ENCODE measurements at places on chromosomes 12 and 14.

GRCh38 chr12:120439646-120440247 lies 1.8 kb downstream of the COX6A1 start:
- no peak overlapping the region for H3K27ac ChIP-seq
- no peaks in the 10 kb centered on the region for H3K36me3 ChIP-seq
- H3K4me1 ChIP-seq, result peaks cover 22% of the 10 kb centered on the region
- DNase-seq, result peak; percentile 84
- H3K27me3 ChIP-seq, result no peaks in the 10 kb centered on the region
- H3K4me3 ChIP-seq, result no peak overlapping the region

DNA sequence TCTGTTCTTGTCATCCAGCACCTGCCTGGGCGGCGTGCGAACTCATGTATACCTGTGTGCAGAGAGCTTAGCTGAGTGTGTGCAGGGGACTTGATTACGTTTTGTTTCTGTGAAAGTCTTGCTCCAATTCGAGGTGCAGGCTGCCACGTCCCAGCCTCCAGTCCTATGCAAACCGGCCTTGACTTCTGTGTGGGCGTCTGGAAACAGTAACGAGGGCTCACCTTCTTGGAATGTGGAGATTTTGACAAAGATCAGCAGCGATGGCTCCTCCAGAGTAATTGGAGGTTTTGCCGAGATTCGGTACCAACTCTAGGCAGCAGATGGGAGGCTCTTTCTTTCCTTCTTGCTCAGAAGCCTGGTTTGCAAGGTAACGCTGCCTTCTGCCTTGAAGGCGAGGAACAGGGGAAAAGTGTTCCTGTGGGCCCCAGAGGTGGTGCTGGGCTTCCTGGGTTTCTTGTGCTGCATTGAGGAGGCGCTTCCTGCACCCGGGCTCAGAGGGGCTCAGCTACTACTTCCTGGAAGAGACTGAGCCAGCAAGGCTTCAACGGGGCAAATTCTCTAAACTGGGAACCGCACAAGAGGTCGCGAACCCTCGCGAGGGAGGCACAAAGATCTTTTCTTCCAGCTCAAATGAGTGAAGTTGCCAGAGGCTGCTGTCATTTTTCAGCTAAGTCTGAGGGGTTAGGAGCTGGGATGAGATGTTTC lies 249.0 kb downstream of the AACS start:
- no peak overlapping the region for H3K4me3 ChIP-seq
- H3K27me3 ChIP-seq, result no peaks in the 10 kb centered on the region
- no peaks in the 10 kb centered on the region for H3K36me3 ChIP-seq
- H3K4me1 ChIP-seq, result no peaks in the 10 kb centered on the region
- no peak for DNase-seq

DNA sequence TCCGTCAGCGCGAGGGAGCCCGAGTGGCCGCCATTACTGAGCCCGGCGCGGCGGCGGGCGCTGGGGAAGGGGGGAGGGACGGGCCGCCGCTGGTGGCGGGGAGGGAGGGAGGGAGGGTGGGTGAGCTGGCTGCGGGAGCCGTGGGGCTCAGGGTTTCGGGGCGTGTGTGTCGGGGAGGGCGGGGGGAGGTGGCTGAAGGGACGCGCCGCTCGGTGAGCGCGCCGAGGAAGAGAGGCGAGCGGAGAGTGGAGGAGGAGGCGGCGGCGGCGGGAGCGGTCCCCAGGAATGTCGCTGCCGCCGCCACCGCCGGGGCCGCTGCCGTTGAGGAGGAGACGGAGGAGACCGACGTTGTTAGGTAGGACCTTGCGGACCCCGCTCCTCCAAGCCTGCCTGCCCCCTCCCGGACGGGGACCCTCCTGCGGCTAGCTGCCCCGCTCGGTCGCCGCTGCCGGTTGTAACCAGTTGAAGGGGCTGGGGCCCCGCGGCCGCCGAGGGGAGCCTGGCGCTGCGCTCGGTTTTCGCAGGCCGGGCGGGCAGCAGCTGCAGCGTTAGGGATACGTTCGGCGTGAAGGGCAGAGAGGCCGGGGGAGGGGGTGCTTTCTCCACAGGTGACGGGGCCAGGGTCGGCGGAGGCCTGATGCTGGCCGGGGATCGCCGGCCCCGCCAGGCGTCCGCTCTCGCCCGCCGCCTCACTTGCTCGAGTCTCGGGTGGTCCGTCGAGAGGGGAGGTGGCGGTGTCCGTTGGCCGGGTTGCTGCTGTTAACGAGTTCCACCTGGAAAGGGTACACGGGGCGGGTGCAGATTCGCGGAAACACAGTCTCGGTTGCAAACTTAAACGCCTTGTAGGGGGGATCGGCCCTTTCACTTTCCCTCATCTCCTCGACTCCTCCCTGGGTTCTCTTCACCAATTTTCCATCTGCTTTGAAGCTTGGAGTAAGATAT lies at the start of gene ARHGAP5:
TSS of gene ARHGAP5 (plus strand) at position 224 of the 942 bp plus-strand sequence. CDS start 13,366 bp downstream, outside the sequence.
- peak within 1 kb of the TSS; percentile 89 for H3K4me3 ChIP-seq
- no peaks in the 10 kb centered on the region for H3K36me3 ChIP-seq
- DNase-seq, result peak; percentile 82
- H3K27me3 ChIP-seq, result no peaks in the 10 kb centered on the region
- peaks cover 14% of the 10 kb centered on the region for H3K4me1 ChIP-seq

GRCh38 chr14:77177702-77178101 lies 3.9 kb upstream of the TMEM63C start:
- no peaks in the 10 kb centered on the region for H3K36me3 ChIP-seq
- H3K4me3 ChIP-seq, result no peak overlapping the region
- H3K27me3 ChIP-seq, result peaks cover 3% of the 10 kb centered on the region
- H3K27ac ChIP-seq, result no peak overlapping the region
- DNase-seq, result no peak
- peaks cover 7% of the 10 kb centered on the region for H3K4me1 ChIP-seq

- no peaks in the 10 kb centered on the region for H3K27me3 ChIP-seq
- no peaks in the 10 kb centered on the region for H3K36me3 ChIP-seq
- H3K27ac ChIP-seq, result no peak overlapping the region
These were observed 1838.6 kb upstream of the SEL1L start for GRCh38 chr14:83372271-83372670.

- no peaks in the 10 kb centered on the region for H3K27me3 ChIP-seq
- H3K36me3 ChIP-seq, result no peaks in the 10 kb centered on the region
- H3K27ac ChIP-seq, result no peak overlapping the region
- no peaks in the 10 kb centered on the region for H3K4me1 ChIP-seq
- DNase-seq, result no peak
These were observed 122.0 kb downstream of the TMEM117 start for GRCh38 chr12:43957732-43958372.

GRCh38 chr12:24252602-24253001 lies 303.1 kb upstream of the SOX5 start:
- H3K4me1 ChIP-seq, result no peaks in the 10 kb centered on the region
- no peaks in the 10 kb centered on the region for H3K36me3 ChIP-seq

- no peak for DNase-seq
- no peaks in the 10 kb centered on the region for H3K36me3 ChIP-seq
- H3K4me1 ChIP-seq, result no peaks in the 10 kb centered on the region
- H3K4me3 ChIP-seq, result no peak overlapping the region
- H3K27ac ChIP-seq, result no peak overlapping the region
These were observed 127.2 kb downstream of the CCDC60 start for GRCh38 chr12:119461636-119462214.

DNA sequence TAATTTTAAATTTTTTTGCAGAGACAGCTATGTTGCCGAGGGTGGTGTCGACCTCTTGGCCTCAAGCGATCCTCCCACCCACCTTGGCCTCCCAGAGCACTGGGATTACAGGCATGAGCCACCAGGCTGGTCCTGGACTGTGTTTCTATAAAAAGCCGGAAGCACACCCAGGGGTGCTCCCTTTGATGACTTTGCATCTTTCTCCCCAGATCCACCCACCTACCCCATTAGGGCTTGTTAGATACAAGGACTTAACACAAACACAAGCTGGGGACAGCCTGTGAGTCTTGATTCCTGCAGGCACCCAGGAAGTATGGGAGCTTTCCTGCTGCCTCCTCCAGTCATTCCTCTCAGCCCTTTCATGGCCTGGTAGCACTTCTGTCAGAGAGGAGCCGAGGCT lies 67.0 kb downstream of the MAP1LC3B2 start:
- no peak overlapping the region for H3K4me3 ChIP-seq
- no peak overlapping the region for H3K27ac ChIP-seq
- H3K27me3 ChIP-seq, result no peaks in the 10 kb centered on the region
- DNase-seq, result no peak
- H3K4me1 ChIP-seq, result no peaks in the 10 kb centered on the region

DNA sequence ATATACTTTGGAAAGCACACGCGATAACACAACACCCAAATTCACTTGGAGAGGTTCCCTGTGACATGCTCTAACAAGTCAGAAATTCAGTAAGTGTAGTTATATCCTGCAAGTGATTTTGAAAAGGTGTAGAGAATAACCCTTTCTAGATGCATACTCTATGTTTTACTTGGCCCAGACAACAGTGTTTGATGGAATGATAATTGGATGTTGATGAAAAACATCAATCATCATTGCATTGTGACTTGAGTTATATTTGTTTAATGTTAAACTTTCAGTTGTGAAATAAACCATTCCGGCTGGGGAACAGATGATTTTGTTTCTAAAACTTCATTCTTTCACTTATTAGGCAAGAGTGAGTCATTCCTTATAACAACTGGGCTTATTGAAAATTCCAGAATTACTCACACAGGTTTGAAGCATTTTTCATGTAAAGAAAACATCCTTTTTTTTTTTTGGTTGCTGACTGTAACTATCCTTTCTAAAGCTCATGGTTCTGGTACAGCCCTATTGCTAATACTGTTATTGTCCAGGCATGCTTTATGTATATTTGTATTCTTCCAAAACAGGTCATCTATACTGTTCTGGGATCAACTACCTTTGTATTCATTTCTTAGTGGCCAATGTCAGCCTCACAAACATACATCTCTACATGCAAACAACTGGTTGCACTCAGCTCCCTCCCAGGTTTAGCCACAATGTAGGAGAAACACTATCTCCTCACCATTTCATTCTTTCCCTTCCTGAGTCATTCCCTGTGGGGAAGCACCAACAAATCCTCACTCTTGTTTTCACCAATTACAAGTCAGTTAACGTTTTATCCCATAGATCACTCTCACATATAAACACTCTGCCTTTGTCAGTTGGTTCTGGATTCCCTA lies 121.2 kb upstream of the LRIG3 start:
- H3K27me3 ChIP-seq, result no peaks in the 10 kb centered on the region
- no peak overlapping the region for H3K4me3 ChIP-seq
- DNase-seq, result no peak

DNA sequence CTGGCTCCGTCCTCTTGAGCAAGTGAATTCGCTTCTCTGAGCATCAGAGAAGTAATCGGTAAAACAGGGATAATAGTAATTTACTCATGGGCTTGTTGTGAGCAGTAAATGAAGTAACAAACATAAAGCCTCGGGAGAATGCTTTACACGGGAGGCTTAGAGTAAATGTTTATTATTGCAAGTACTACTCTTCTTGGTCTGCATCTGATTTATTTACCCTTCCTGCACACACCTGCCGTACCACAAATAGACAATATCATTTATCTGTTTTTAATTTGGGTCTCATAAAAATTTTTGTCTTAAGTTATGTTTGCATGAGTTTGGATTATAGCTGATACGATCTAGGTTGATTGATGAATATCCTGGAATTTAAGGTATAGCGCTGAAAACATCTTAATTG lies 7.8 kb upstream of the COL2A1 start:
- no peak overlapping the region for H3K27ac ChIP-seq
- DNase-seq, result no peak
- no peaks in the 10 kb centered on the region for H3K36me3 ChIP-seq
- H3K4me3 ChIP-seq, result no peak overlapping the region

- no peak overlapping the region for H3K4me3 ChIP-seq
- peaks cover 11% of the 10 kb centered on the region for H3K4me1 ChIP-seq
- H3K27ac ChIP-seq, result no peak overlapping the region
- no peaks in the 10 kb centered on the region for H3K36me3 ChIP-seq
- DNase-seq, result no peak
These were observed 356.0 kb downstream of the BCL11B start for GRCh38 chr14:98916036-98916435.

DNA sequence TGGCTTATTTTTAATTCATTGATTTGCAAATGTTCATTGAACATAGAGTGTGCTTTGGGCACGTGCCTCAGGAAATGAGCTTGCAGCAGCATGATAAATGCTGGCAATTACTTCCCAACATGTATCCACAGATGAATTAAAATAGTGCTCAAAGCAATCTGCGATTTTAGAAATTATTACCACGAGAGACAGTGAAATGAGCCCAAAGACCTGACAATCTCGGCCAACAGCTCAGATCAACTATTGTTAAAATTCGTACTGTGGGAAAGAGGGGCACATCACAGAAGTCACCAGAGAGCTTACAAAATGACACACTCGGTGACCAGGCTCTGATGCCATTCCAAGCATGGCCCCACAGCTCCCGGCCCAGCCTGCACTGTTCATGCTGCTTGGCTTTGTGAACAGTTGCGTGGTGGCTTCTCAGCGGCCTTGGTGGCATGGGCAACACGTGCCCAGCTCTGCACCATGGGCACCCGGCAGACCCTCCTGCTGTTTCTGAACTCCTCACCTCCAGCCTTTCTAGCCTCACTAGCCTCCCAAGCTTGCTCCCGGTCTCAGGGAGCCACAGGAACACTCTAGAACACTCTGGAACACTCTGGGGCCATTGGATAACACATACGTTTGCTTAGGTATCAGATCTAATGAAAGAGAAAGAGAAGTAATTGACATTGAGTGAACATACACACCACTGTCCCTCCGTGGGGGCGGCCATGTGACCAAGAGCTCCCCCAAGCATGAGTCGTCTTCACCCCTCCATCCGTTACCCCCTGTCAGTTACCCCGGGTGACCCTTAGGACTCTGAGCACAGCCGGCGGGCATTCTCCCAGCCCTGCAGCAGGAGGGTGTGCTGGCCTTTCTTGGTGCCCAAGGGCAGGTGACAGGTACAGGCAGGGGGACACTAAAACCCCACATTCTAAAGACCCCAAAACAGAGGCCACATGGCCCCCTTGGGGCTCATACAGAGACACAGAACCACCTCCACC lies 28.0 kb downstream of the RIMBP2 start:
- no peak overlapping the region for H3K4me3 ChIP-seq
- DNase-seq, result no peak
- no peaks in the 10 kb centered on the region for H3K36me3 ChIP-seq

DNA sequence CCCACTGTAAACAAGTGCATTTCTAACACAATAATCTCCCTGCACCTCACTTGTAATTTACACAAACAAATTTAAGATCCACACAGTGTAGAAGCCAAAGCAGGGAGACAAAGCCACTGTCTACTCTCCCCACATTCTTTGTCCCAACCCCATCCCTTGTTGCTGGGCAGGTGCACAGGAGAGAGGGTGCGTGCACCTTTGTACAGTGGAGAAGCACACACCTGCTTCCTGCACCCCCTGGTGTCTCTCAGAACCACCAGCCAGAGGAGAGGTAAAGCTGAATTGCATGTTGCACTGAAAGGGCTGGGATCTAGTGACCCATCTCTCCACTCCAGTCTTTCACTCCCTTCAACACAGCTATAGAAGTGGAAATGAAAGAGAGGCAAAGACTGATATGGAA lies 51.4 kb upstream of the IFNG-AS1 start:
- DNase-seq, result peak; percentile 9
- H3K27ac ChIP-seq, result no peak overlapping the region
- no peak overlapping the region for H3K4me3 ChIP-seq
- no peaks in the 10 kb centered on the region for H3K36me3 ChIP-seq

All from CD8-positive, alpha-beta memory T cell (primary cell).